ENCODE measurements at places on chromosomes 11 and 22. TPM values are rescaled to one million over a fixed set of nuclear protein-coding genes. Genes with fewer than 3 reads are reported as not detected.

GRCh38 chr11:86240164-86240563, 4.4 kb upstream of the EED start:
- no peaks in the 10 kb centered on the region for H3K36me3 ChIP-seq
- no peak overlapping the region for H3K4me3 ChIP-seq
- H3K4me1 ChIP-seq: peaks cover 14% of the 10 kb centered on the region

Gene SAA1
- total RNA-seq: not detected

DNA sequence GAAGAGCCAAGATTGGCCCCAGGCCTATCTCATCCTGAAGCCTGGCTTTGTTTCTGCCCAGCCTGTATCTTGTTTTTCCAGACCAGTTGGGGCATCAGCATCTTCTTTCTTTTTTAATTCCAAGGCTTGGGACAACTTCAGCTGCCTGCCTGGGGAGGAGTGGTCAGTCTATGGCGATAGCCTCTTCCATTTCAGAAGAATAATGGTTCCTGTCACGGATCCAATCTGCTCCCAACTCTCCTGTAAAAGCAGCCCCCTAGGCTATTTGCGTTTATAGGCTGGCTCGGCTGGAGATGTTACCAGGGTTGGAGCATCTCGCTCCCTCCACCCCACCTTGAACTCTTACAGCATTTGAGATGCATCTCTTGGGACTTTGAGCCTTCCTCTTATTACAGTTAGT, 145.2 kb upstream of the CADM1 start:
- no peak for DNase-seq
- no peaks in the 10 kb centered on the region for H3K4me1 ChIP-seq
- H3K27me3 ChIP-seq: peaks cover 13% of the 10 kb centered on the region

- no peak for DNase-seq
- H3K27ac ChIP-seq: peak overlapping the region; percentile 9
- peaks cover 4% of the 10 kb centered on the region for H3K36me3 ChIP-seq
- peaks cover 68% of the 10 kb centered on the region for H3K4me1 ChIP-seq
- H3K4me3 ChIP-seq: no peak overlapping the region
- no peaks in the 10 kb centered on the region for H3K27me3 ChIP-seq
Measured at GRCh38 chr11:96152623-96153022, 190.4 kb downstream of the MAML2 start.

DNA sequence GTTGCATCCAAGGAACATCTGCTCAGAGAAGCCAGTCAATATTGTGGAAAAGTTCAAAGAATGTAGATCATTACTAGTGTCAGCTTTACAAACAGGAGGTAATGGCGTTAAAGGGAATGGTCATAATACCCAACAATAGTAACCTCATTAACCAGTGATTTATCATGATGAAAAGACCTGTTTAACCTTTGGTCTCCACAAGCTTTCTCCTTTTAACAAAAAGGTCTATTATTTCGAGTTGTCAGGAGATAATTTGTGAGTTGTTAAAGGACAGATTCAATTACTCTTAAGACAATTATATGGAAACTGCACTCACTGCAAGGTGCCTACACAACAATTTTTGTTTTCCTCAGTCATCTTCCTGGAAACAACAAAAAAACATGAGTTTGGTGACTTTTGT, 73.8 kb upstream of the HTATIP2 start:
- H3K27ac ChIP-seq: no peak overlapping the region
- no peaks in the 10 kb centered on the region for H3K36me3 ChIP-seq
- no peak overlapping the region for H3K4me3 ChIP-seq

GRCh38 chr11:110979696-110980095, 265.8 kb upstream of the POU2AF2 start:
- H3K36me3 ChIP-seq: no peaks in the 10 kb centered on the region
- H3K4me3 ChIP-seq: no peak overlapping the region
- no peak for DNase-seq
- H3K27me3 ChIP-seq: no peaks in the 10 kb centered on the region
- no peak overlapping the region for H3K27ac ChIP-seq
- no peaks in the 10 kb centered on the region for H3K4me1 ChIP-seq

DNA sequence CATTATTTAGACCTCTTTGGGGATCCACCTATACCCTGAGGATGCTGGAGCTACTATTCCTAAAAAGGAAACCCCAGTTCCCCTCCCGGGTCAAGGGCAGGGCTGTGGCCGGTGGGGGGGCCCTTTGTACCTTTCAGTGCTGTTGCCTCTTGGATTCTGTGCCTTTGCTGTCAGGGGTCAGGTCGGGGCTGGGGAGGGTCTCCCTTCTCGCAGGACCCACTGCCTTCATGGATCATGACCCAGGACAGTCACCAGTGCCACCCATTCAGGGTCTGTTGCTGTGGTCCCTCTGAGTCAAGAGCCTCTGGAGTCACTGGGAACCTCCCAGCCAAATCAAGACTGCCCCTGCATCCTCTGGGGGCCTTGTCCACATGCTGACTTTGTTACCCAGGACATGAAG, 78.1 kb upstream of the CCND1 start:
- peaks cover 13% of the 10 kb centered on the region for H3K27me3 ChIP-seq
- H3K36me3 ChIP-seq: no peaks in the 10 kb centered on the region
- peaks cover 23% of the 10 kb centered on the region for H3K4me1 ChIP-seq
- no peak overlapping the region for H3K4me3 ChIP-seq
- no peak for DNase-seq

DNA sequence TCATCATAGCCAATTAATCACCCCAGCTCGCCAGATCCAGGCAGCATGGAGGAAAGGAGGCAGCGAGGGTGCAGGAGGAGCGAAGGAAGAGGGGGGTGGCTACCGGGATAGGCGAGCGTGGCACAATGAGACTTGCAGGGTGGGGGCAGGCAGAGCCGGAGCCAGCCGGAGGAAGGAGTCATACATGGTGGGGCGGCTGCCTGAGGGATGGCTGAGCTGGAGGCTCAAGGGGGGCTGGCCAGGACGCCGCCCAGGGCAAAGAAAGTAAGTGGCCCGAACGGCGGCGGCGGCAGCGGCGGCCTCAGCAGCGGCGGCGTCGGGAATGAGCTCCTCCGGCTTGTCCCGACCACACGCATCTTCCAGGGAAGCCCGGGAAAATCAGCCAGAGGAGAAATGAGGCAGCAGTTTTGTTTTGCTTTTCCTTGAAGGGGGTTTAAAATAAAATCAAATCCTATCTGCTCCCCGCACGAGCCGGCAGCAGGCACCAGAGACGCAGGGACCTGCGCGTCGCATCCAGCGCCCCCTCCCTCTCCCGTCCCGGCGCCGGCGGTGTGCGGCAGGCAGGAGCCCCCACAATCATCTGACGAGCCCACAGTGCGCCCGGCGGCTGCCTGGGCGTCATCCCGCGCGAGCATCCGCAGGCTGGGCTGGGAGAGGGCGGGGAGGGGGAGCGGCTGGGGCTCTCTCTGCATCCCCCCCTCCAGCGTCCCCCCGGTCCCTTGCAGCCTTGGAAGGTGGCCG, 263.6 kb downstream of the CTTN start:
- peak overlapping the region; percentile 15 for H3K4me3 ChIP-seq
- peaks cover 46% of the 10 kb centered on the region for H3K27me3 ChIP-seq
- H3K27ac ChIP-seq: no peak overlapping the region
- peaks cover 3% of the 10 kb centered on the region for H3K4me1 ChIP-seq

DNA sequence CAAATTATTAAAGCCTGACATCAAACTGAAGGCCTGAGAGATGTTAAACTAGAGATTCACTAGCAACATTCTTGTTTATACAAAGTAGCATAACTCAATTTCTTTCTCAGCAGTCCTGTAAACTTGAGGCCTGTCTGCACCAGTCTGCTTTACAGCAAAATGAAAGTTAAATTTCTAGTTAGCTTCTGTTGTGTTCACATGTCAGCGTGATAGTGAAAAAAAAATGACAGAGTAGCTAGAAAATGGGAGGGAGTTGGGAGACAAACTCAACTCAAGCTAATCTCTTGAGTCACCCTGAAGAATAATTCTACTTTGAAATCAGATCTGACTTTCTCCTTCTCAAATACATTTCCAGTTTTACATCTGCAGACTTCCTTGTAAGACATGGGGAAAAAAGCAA, 6.5 kb downstream of the RBFOX2 start:
- no peaks in the 10 kb centered on the region for H3K27me3 ChIP-seq
- no peak for DNase-seq
- no peaks in the 10 kb centered on the region for H3K36me3 ChIP-seq
- H3K4me3 ChIP-seq: no peak overlapping the region

DNA sequence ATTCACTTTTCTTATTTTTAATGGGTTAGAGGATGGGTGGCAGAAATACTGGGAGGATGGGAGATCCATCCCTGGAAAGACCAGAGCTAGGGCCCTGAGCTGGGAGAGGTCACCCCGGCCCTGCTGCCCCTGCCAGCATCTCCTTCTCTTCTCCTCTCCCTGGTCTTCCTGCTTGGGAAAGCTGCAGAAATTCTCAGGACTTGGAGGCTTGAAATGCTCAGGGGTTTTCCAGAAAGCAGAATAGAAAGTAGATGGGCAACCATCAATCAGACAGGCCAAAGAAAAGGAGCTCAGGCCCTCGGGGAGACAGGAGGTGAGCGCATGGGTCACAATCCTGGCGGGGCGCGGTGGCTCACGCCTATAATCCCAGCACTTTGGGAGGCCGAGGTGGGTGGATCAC, 1.5 kb downstream of the APOBEC3H start:
- no peak for DNase-seq
- no peaks in the 10 kb centered on the region for H3K36me3 ChIP-seq
- peak overlapping the region; percentile 78 for H3K27ac ChIP-seq

Gene LGR4
- total RNA-seq: 0.19 TPM

Gene SLC7A4
- not detected for total RNA-seq

Gene OR5A1
- not detected for total RNA-seq

- H3K27me3 ChIP-seq: no peaks in the 10 kb centered on the region
- H3K27ac ChIP-seq: no peak overlapping the region
- DNase-seq: no peak
Measured at GRCh38 chr11:125022551-125022950, 40.6 kb upstream of the SLC37A2 start.

Gene BIRC3
- total RNA-seq: 100 TPM

Gene TMEM25
- total RNA-seq: 14.1 TPM

- no peaks in the 10 kb centered on the region for H3K36me3 ChIP-seq
- H3K27me3 ChIP-seq: peaks cover 6% of the 10 kb centered on the region
- H3K4me1 ChIP-seq: no peaks in the 10 kb centered on the region
Measured at GRCh38 chr11:7968686-7969085, 3.4 kb upstream of the NLRP10 start.

- no peaks in the 10 kb centered on the region for H3K4me1 ChIP-seq
- H3K4me3 ChIP-seq: no peak overlapping the region
- H3K27me3 ChIP-seq: no peaks in the 10 kb centered on the region
- no peak for DNase-seq
Measured at GRCh38 chr11:35852056-35852455, 91.8 kb upstream of the LDLRAD3 start.

DNA sequence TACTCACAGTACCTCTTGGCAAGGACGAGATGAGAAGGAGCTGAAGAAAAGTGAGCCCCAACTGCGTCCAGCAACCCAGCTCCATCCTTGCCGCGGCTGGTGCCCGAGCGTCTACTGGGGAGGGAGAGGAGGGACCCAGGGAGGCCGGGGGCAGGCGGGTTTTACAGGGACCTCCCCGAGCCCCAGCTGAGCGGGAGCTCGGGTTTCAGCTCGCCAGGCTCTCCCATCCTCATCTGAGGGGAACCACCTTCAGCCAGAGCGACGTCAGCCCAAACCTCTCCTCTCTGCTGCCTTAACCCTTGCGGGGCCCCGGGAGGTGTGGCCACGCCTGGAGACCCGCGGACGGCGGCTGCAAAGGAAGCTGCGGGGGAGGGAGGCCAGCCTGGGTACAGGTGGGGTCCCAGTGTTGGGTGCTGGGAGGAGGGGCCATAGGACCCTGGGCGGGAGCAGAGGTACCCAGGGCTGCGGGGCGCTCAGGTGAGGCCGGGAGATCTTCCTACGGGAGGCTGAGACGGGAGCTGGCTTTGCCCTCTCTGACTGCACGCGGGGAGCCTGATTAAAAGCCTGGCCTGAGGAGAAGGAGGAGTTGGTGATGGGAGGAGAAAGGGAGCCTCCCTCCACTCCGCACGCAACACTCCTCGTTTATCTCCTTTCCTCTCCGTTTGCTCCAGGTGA, at the start of gene PAMR1:
Gene PAMR1, minus strand, starts transcription at position 116 of the 675 bp plus-strand sequence. Its CDS starts 31 bp downstream, at position 85.
- peaks cover 12% of the 10 kb centered on the region for H3K4me1 ChIP-seq
- peaks cover 58% of the 10 kb centered on the region for H3K27me3 ChIP-seq
- no peak within 1 kb of the TSS for H3K4me3 ChIP-seq
- H3K36me3 ChIP-seq: no peaks in the 10 kb centered on the region
- H3K27ac ChIP-seq: no peak within 1 kb of the TSS

DNA sequence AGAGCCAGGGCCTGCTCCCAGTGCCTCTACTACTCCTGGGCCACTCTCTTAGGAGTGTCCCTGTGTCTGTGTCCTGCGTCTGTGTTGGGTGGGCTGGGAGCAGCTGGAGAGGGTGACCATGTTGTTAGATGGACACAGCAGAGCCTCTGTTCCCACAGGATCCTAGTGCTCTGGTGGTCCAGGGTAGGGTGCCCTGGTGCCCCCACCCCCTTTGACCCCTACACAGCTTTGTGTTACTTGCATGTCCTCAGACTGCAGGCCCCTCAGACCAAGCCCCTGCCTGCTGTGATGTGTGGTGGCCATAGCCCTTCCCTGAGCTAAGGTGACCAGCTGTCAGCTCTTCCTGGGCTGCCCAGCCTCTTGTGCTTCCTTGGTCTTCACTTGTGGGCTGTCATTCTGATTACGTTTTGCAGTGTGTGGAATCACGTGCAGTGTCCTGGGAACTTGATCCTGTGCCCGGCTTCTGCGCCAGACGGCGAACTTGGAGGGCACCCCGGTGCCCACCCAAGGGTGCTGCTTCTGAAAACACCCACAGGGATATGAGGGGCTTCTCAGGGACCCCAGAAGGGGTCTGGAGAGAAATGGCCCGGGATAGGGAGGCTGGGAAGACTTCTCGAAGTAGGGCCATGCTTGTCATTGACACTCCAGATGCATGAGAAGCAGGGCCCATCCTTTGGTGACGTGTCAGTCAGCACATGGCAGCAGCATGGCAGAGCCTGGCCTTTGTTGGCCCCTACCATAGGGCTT, 1.5 kb downstream of the TANGO2 start:
- peaks cover 22% of the 10 kb centered on the region for H3K4me1 ChIP-seq
- no peak for DNase-seq
- H3K36me3 ChIP-seq: no peaks in the 10 kb centered on the region
- peaks cover 2% of the 10 kb centered on the region for H3K27me3 ChIP-seq

DNA sequence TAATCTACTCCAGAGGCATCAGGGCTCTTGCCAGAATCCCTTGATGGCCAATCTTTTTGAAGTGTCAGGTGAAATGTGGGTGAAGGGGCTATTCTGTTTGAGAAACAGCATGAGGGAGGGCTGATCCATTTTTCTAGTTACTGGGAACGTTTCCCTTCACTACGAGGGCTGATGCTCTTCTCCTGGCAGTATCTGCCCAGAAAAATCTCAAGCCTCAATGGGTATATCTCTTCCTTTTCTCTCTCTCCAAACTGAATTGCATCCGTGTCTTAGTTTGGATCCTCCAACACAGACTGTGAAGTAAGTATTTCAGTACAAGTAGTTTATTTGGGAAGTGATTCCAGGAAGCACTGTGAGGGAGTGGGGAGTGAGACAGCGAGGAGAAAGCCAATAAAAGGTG, 113.0 kb upstream of the NAV2 start:
- no peaks in the 10 kb centered on the region for H3K4me1 ChIP-seq
- H3K27ac ChIP-seq: no peak overlapping the region
- H3K27me3 ChIP-seq: peaks cover 7% of the 10 kb centered on the region
- no peak overlapping the region for H3K4me3 ChIP-seq

Gene DMC1
- total RNA-seq: 16.3 TPM

GRCh38 chr22:49294656-49295464, 532.8 kb downstream of the BRD1 start:
- H3K4me1 ChIP-seq: no peaks in the 10 kb centered on the region
- no peaks in the 10 kb centered on the region for H3K27me3 ChIP-seq
- H3K27ac ChIP-seq: no peak overlapping the region
